CD4-positive, alpha-beta T cell treated with Interleukin-17A for 1 hour (primary cell): ENCODE measurements at places on chromosomes 7 and 10.

DNA sequence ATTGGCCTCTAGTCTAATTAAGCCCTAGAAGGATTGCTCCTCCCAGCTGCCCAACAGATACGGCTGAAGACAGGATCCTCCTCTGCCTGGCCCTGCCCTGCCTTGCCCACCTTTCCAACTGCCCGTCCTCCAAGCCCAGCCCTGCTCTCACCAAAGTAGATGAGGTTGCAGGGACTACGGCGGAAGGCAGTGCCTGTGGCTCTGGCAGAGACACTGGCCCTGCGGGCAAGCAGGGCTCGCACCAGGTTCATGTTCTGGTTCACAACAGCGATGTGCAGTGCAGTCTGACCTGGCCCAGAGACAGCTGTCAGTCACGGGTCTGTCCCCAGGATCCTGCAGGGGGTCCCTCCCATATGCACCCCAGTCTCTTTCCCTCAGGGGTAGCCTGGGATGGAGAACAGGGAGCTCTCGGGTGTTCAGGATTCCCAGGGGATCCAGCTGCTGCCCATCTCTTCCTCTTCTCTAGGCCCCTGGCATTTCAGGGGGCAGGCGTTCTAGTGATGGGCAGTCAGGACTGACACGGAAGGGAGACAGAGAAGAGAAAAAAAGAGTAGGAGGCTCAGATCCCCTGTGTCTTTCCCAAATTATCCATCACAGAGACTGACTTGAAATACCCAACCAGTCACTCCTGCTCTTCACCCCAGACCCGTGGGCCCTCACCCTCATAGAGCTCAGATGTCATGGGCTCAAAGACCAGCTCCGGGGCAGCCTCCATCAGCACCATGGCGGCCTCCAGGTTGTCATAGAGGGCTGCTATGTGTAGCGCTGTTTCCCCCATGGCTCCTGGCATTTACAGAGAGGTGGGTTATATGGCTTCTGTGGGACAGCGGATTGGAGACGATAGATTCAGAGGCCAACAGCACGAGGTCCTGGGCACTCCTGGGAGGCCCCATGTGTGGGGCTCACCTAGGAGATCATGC, 8.3 kb downstream of the TRPV6 start:
- no peak for DNase-seq

DNA sequence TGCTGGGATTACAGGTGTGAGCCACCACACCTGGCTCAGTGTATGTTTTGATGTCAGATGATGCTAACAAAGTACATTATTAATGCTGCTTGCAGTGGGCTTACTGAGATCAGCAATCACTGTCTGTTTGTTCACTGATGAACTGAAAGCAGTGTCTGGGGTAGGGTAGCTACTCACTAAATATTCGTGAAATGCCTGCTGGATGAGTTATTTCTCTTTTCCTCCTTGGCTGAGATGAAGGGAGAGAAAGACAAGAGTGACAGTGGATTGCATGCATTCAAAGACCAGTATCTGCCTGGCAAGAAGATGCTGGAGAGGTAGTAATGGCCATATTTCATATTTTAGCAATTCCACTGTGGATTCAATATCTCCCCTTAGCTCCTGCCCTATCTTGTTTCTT, 32.3 kb downstream of the FAM107B start:
- DNase-seq, result no peak

DNA sequence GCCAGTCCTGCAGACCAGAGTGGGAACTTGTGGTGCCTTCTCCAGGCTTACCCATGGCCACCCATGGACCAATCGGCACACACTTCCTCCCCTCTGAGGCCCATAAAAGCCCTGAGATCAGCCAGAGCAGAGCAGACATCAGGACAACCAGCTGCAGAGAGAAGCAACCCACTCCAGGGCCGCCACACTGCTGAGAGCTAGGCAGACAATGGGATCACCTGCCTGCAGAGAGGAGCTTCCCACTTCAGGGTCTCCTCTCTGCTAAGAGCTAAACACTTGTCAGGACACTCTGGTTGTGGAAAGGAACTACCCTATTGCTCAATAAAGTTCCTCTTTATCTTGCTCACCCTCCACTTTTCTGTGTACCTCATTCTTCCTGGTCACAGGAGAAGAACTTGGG, 34.0 kb downstream of the C7orf25 start:
- no peak for DNase-seq

DNA sequence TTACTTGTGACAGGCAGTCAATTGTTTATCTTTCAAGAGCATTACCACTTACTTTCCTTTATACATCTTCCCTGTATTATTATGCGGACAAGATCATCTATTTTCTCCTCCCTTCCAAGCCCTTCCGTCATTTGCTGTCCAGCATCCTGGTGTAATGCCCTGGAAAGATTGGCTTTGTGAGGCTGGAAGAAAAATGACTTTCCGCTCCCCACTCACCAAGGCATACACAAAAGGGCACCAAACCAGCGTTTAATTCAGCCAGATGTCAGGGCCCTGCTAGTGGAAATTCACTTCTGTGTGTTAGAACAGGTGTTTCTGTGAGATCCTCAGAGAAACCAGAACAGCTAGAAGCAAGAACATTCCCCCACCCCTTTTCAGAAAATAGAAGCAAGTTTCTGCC, 128.1 kb upstream of the NANOS1 start:
- no peak for DNase-seq

GRCh38 chr7:80533287-80533686, 21.4 kb upstream of the GNAT3 start:
- no peak for DNase-seq

GRCh38 chr10:12709521-12709963, 292.0 kb downstream of the CCDC3 start:
- DNase-seq, result no peak
